Activated CD4-positive, CD25-positive, alpha-beta regulatory T cell treated with anti-CD3 and anti-CD28 coated beads, Interleukin-2, amount 50 U/mL, for 72 hours (primary cell): ENCODE measurements at places on chromosomes 7 and 10.

DNA sequence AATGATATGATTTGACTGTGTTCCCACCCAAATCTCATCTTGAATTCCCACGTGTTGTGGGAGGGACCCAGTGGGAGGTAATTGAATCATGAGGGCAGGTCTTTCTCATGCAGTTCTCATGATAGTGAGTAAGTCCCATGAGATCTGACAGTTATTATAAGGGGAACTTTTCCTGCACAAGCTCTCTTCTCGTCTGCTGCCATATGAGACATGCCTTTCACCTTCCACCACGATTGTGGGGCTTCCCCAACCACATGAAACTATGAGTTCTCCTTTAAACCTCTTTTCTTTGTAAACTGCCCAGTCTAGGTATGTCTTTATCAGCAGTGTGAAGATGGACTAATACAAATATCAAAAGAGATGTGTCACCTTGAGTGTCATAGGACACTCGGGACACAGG lies 502.7 kb upstream of the PODXL start:
- no peak for DNase-seq

DNA sequence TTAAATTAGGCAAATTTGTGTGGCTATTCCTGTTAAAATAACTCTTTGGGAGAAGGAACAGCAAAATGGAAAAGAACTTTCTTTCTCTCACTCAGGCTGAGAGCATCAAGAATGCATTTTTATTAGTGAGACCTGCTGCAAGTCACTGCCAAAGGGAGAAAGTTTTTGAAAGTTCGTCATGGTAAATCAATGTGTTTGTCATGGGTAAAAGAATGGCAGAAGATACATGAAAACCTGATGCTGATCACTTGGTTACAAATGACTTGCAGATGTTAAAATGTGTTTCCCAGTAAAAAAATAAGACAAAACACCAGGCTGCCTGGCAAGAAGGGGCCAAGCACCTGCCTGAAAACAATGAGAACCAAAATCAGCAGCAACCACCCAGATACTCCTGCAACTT lies 484.7 kb upstream of the NRP1 start:
- no peak for DNase-seq

DNA sequence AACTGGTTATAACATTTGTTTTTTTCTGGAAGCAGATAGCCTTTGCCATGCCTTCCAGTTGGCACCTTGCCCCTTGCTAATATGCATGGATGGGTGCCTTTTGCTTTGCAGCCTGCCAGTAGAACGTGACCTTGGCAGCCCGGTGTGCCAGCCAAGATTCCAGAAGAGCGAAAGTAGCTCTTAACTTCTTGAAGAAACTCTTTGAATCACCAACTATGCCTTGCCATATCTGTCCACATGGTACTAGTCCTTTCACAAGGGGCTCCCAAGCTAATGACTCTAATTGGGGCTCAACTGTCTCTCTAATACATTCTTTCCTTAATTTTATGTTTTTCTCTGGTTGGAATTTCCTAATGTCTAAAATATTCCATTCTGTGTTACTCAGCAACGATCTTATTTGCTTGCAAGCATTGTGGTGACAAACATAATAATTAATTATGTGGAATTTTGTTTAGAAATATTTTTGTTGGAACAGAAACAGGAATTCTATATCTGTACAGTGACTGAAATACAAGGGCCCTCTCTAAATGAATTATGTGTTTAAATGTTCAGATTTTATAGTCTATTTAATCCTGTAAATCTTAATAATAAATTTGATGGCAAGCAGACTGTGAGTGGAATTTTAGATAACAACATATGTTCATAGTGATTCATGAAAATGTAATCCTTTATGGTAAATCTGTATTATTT lies 45.8 kb downstream of the HDAC9 start:
- DNase-seq, result no peak

- DNase-seq, result no peak
Measured at GRCh38 chr7:132292803-132293202, 283.5 kb downstream of the PLXNA4 start.

- DNase-seq, result no peak
Measured at GRCh38 chr7:122886357-122887081, at the start of gene CADPS2. TSS of gene CADPS2 (minus strand) at chr7:122886460. CDS start at chr7:122886337, 123 bp downstream.

- no peak for DNase-seq
Measured at GRCh38 chr7:69049326-69049725, 548.9 kb upstream of the AUTS2 start.

DNA sequence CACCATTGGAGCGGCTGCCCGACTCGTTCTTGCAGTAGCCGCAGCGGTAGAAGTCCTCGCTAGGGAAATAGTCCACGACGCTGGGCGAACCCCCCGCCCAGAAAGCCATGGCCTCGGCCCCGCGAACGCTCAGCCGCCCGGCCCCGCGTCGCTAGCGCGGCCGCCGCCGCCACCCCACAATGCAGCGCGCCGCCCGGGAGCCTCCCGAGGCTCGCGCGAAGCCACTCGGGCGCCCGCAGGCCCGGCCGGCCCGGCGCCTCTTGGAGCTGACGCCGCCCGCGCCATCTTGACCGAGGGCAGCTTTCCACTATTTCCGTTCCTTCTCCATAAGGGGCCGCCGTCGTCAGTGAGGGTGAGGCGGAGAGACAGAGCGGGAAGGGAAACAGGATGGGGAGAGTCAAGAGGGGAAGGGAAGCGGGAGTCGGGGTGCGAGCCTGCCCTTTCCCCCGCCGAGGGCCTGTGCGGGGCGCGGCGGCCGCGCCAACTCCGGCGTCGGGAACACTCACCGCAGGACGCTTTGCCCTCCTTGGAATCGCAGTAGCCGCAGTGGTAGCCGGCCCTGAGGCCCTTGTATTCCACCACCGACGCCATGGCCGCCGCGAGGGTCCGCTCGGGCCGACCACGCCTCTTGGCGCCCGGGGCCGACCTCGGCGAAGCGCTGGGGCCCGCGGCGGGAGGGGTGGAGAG lies at the start of gene ATE1:
Gene ATE1, minus strand, starts transcription at position 191 of the 687 bp plus-strand sequence. Its CDS starts 82 bp downstream, at position 109.
- DNase-seq, result peak; percentile 83

GRCh38 chr10:48604039-48604990 lies 558 bp downstream of the ARHGAP22 start:
- DNase-seq, result no peak

GRCh38 chr10:118501637-118502440 lies 93.6 kb downstream of the PRLHR start:
- no peak for DNase-seq

DNA sequence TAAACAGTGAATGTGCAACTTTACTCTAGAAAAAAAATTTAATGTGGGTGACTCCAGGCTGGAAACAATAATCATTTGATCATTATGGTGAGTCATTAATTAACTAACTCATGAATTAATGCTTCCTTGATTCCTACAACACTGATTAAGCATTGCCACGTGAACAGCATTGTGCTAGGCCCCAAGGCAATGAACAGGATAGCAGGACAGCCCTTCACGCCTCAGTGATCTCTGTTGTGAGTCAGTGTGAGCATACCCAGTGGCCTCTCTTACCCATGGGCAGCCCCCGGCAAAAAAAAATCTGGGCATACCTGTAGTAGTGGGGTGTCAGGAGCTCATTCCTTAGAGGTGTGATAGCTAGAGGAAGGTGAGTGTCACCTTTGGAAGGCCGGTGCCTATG lies 76.0 kb downstream of the DENND2A start:
- DNase-seq, result no peak

DNA sequence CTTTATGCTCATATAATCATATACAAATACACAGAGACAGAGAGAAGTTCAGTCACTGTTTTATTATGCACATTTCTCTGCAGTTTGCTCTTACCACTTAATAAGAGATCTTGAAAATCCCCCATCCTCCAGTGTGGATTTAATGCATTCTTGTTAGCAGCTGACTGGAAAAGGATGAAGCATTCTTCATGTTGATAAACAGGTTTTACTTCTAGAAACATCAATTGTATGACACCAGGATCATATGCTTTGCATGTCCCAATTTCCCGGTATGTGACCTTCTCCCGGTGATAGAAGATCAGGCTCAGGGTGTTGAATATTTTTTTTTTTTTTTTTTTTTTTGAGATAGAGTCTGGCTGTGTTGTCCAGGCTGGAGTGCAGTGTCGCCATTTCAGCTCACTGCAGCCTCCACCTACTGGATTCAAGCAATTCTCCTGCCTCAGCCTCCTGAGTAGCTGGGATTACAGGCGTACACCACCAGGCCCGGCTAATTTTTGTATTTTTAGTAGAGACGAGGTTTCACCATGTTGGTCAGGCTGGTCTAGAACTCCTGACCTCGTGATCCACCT lies 6.2 kb upstream of the CREB3L2 start:
- DNase-seq, result no peak

- DNase-seq, result no peak
Measured at GRCh38 chr10:51447119-51447518, 252.3 kb downstream of the CSTF2T start.
